ENCODE measurements at places on chromosomes 11 and 22.
A peak's percentile ranks its signal among the peaks of the same experiment; 100 is the strongest.

GRCh38 chr22:45922256-45922655, 54.7 kb downstream of the WNT7B start:
- DNase-seq, result no peak

DNA sequence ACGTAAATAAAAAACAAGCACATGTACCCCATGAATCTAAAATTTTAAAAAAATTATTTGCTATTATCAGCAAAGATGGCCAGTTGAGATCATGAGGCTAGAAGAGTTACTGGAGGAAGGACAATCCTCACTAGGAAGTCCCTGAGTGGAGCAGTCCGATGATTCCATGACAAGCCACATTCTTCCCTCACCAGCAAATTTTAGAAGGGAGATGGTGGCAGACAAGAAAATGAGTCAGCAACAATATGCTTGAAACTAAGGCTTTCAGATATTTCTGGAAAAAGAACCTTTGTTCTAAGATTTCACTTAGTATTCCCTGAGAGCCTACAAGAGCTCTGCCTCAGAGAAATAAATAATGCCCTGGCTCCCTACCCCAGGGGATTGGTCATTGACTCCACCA, 34.9 kb downstream of the P4HA3 start:
- no peak for DNase-seq

DNA sequence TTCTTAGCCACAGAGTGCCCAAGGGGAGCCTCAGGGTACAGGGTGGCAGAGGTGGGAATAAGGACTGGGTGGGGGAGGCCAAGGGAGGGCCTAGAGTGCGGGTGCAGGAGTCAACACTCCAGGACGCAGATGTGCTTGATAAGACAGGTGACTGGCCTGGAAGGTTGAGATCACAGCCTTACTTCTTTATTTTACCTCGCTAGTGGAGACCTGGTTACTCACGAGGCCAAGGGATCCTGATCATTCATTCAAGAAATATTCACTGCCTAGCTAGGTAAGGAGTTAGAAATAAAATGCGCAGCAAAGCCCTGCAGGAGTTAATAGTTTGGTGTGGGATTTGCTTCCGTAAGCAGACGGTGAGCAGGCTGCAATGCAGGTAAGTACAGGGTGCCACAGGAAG, 13.2 kb upstream of the PEX26 start:
- no peak for DNase-seq

DNA sequence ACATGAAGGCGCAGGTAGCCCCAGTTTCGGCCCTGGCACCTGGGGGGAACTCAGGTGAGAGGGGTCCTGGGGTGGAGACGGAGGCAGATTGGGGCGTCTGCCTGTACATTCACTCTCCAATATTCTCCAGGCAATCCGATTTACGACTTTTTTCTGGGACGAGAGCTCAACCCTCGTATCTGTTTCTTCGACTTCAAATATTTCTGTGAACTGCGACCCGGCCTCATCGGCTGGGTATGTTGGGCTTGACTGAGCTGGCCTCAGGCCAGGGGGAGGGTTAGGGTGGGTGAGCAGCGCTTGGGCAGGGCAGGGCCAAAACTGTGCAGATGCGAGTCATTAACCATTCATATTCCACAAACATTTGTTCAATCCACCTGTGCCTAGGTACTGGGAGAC, 1.7 kb downstream of the TM7SF2 start:
- DNase-seq, result peak; percentile 67

- no peak for DNase-seq
Measured at GRCh38 chr11:117688255-117688797, 108.7 kb downstream of the DSCAML1 start.

DNA sequence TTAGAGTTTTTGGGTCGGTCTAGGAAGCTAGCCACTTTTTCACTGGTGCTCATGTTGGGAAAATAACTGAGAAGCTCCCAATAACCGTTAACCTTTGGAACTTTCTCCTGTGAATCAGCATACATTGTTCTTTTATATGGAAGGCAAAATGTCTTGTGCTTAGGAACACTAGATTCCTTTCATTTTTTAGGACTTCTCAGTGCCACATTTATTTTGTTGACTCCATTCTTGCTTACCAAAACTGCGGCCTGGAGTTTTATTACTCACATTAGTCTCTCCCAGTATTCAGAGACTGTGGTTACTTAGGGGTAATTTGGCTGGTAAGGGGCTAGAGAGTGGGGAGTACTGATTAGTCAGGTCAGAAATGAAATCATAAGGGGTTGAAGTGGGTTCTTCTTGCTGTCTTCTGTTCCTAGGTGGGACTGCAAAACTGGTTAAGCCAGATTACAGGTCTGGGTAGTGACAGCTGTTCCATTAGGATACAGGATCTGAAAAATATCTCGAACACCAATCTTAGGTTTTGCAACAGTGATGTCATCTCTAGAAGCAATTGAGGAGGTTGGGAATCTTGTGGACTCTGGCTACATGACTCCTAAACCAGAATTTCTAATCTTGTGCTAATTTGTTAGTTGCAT, 631.4 kb upstream of the LUZP2 start:
- DNase-seq, result no peak

DNA sequence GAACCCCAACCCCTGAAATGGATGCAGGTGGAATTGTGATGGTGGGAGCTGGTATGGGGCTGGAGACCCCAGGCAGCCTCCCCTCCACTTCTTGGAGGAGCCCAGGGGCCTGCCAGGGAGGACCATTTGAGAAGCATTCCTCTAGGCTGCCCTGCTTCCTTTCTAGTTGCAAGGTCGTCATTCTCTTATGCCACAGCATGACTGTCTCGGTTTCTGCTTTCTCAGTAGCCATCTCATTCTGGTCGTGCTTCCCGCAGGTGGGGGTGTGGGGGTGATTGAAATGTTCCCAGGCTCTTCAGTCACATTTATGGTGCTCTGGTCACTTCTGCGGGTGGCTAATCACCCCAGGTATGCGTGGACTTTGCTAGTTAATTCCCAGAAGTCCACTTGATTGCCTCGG, 223.7 kb upstream of the TBCEL start:
- no peak for DNase-seq

- no peak for DNase-seq
Measured at GRCh38 chr11:102014756-102015155, 32.5 kb upstream of the CFAP300 start.

DNA sequence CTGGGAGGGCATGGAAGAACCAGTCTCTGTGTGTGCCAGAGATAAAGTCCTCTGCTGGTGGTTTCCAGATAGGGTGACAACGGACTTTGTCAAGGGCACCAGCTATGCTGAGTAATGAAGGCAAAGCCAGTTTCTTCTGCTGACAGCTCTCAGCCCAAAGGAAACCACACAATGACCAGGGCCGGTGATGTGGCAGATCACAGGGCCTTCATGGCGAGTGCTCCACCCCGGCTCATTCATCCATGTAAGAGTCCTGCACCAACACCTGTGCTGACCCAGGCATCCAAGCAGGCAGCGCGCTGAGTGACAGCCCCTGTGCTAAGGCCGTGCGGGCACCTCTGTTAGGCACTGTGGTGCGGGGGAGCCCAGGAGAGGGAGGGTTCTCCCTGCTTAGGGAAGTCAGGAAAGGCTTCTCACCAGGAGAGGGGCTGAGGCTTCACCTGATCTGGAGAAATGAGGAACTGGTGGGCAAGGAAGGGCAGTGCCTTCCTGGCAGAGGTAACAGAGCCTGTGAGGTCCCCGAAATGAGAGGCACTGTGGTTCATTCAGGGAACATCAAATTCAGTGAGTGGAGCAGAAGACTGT, 33.8 kb downstream of the TP53I11 start:
- DNase-seq, result no peak

- peak; percentile 95 for DNase-seq
Measured at GRCh38 chr22:42581762-42582716, 28.3 kb downstream of the SERHL2 start.

- no peak for DNase-seq
Measured at GRCh38 chr11:17791144-17791543, 56.6 kb downstream of the KCNC1 start.

GRCh38 chr22:31243339-31244045, 31.4 kb downstream of the LIMK2 start:
- DNase-seq, result peak; percentile 80

- no peak for DNase-seq
Measured at GRCh38 chr11:115325523-115325922, 178.7 kb downstream of the CADM1 start.

DNA sequence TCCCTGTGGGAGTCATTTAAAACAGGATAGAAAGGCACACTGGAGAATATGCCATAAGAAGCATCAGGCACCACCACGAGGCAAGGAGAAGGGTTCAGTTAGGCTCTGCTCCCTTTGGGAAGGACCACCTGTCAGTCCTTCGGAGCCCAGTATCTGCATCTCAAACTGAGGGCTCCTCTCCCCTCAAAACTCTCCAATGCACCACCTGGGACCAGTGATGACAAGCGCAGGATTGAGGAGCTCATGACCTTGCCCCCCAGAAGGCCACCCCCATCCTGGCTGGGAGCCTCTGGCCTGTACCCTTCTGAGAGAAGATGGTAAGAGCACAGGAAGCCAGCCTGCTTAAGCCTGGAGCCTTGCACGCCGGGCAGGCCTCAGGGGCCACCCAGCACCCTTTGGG, 39.4 kb downstream of the OPCML start:
- DNase-seq, result no peak

DNA sequence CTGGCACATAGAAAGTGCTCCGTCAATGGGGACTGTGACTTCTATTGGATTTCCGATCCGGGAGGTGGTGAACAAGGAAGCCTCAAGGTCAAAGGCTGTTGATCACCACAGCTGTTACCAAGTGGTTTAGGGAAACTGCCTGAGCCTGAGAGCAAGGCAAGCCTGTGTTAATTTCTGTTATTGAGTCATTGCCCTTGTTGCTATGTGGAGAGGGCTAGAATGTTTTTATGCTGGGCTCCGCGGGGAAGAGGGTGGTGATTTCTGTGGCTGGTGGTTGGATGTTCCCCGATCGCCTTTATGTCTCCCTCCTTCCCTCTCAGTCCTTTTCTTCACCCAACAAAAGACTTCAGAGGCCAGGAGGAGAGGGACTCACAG, 108.5 kb upstream of the ALX4 start:
- DNase-seq, result no peak

DNA sequence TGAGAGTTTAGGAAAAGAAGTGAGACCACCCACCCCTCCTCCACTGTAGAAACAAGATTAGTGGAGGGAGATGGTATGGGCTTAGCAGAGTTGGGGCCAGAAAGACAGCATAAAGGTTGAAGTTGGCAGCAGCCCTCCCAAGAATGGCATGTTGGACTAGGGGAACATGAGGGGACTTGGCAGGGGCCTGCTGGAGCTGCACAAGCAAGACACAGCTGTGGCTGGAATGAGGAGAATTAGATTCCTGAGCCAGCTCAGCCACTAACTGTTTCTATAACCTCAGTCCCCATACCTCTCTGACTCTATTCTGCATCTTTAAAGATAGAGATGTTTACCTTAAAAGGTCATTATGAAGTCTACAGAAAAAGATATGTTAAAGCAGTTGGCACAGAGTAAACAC, 13.2 kb downstream of the MAP6 start:
- DNase-seq, result no peak

DNA sequence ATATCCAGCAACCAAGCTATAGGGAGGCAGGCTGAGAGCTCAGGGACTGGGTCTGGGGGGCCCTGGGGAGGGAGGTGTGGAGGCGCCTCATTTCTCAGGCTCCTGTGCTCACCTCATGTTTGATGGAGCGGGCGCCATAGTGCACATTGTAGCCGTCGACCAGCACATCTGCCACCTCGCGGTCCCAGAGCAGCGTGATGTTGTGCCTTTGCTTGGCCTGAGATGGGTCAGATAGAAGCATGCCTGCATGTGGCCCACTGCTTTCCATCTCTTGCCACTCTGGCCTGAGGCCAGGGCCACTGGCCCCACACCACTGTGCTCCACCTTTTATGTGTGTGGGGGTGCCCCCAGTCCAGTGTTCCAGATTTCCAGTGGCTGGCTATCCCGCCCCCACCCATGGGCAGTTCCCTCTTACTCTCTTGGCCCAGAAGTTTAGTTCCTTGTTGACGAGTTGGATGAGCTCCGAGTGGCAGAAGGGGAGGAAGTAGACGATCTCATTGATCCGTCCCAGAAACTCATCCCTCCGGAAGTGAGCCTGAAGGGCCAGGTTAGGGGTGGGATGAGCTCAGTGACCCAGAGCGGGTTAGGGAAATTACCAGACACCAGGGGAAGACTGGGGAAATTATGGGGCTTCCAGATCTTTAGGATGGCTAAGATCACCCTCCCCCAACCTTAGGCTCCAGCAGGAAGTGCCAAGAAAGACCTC, 50.1 kb upstream of the PHOX2A start:
- no peak for DNase-seq

DNA sequence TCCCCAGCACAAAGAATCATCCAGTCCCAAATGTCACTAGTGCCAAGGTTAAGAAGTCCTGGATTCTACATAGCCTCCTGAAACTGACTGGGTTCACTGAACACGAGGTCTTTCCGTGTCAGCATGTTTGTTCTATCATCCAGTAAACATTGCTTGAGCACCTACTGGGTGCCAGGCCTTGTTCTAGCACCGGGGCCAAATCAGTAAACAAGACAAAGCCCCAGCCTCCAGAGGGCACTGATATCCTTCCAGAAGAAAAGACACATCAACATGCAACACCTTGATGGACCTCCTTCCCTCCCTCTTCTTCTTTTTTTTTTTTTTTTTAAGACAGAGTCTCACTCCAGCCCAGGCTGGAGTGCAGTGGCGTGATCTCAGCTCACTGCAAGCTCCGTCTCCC, 26.9 kb downstream of the TPST2 start:
- DNase-seq, result no peak

DNA sequence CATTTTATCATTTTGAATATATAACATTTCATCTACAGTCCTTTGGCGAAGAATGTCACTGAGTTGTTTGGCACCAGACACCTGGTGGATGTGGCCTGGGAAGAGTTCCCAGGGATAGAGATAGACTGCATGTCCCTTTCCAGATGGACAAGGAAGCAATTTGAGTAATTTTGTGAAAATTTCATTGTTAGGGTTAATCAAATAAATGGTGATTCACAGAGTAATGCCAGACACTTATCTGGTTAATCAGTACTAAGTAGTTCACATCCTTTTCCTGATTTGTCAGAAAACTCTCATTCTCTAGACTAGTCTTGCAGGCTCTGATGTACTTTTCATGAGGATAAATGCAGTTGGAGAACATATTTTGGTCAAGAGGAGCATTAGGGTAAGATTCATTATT, 41.6 kb downstream of the NAALAD2 start:
- DNase-seq, result no peak

- peak; percentile 4 for DNase-seq
Measured at GRCh38 chr22:20022231-20022977, 1.5 kb downstream of the TANGO2 start.

DNA sequence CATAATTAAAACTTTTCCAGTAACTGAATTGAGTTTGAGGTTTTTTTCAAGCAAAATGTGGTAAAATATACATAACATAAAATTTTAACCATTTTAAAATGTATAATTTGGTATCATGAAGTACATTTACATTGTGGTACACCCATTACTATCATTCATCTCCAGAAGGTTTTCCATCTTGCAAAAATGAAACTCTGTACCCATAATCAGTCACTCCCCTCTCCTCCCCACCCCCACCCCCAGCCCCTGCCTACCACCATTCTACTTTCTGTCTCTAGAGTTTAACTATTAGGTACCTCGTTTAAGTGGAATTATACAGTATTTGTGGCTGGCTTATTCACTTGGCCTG, 63.7 kb downstream of the MICAL2 start:
- no peak for DNase-seq

GRCh38 chr11:94201004-94201465, 72.4 kb downstream of the PANX1 start:
- no peak for DNase-seq

- DNase-seq, result no peak
Measured at GRCh38 chr11:100865443-100866065, 178.5 kb downstream of the ARHGAP42 start.

GRCh38 chr22:49848690-49849160, 4.9 kb upstream of the ZBED4 start:
- DNase-seq, result no peak
